ENCODE measurements at places on chromosomes 6 and 20. TPM values are rescaled to one million over a fixed set of nuclear protein-coding genes. Genes with fewer than 3 reads are reported as not detected.

DNA sequence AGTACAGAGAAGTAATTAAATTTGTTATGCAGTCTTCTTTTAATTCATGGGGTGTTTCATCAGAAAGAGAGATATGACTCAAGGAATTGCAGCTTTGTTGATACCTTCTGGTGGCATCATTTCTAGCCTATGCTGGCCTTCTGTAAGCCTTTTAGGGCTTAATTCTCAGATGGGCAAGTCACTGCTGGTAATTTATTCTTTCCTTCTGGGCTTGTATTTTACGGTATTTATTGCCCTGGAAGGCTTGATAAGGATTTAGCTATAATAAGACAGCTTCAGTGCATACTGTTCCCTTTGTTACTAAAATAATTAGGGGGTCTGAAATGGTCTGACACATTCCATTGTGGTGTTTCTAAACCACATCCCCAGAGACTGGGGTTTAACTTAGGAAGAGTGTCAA lies 57.9 kb upstream of the EMILIN3 start:
- H3K4me3 ChIP-seq, result no peak overlapping the region
- DNase-seq, result no peak
- no peaks in the 10 kb centered on the region for H3K27me3 ChIP-seq
- H3K27ac ChIP-seq, result no peak overlapping the region
- no peaks in the 10 kb centered on the region for H3K4me1 ChIP-seq

DNA sequence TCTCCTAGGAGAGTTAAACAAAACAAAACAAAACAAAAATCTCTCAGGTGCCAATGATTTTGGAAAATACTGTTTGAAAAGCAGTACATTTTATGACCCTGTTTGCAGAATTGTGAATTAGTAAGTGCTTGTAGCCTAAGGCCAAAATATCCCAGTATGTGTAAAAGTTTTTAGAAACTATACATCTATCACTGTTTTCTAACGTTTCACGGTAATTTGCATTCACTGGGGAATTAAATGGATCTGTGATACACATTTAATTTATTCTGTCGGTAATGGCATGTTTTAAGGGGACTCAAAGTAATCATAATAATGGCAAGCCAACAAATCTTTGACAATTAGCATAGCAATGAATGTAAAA lies 95.6 kb upstream of the FAM184A start:
- no peaks in the 10 kb centered on the region for H3K36me3 ChIP-seq
- H3K27me3 ChIP-seq, result no peaks in the 10 kb centered on the region
- no peaks in the 10 kb centered on the region for H3K4me1 ChIP-seq
- H3K4me3 ChIP-seq, result no peak overlapping the region

GRCh38 chr6:70811788-70812187 lies 144.1 kb downstream of the SMAP1 start:
- no peaks in the 10 kb centered on the region for H3K4me1 ChIP-seq
- H3K27me3 ChIP-seq, result no peaks in the 10 kb centered on the region
- no peak overlapping the region for H3K4me3 ChIP-seq
- DNase-seq, result no peak

FAM162B gene
- 21.3 TPM for total RNA-seq

BLCAP gene
- 40.4 TPM for total RNA-seq

- no peaks in the 10 kb centered on the region for H3K27me3 ChIP-seq
- no peak overlapping the region for H3K4me3 ChIP-seq
- DNase-seq, result no peak
- no peak overlapping the region for H3K27ac ChIP-seq
- no peaks in the 10 kb centered on the region for H3K4me1 ChIP-seq
- H3K36me3 ChIP-seq, result no peaks in the 10 kb centered on the region
Observed at GRCh38 chr6:47238456-47238995, 71.2 kb downstream of the TNFRSF21 start.

CGA gene
- total RNA-seq, result not detected
